ENCODE measurements at places on chromosomes 1 and 21.

DNA sequence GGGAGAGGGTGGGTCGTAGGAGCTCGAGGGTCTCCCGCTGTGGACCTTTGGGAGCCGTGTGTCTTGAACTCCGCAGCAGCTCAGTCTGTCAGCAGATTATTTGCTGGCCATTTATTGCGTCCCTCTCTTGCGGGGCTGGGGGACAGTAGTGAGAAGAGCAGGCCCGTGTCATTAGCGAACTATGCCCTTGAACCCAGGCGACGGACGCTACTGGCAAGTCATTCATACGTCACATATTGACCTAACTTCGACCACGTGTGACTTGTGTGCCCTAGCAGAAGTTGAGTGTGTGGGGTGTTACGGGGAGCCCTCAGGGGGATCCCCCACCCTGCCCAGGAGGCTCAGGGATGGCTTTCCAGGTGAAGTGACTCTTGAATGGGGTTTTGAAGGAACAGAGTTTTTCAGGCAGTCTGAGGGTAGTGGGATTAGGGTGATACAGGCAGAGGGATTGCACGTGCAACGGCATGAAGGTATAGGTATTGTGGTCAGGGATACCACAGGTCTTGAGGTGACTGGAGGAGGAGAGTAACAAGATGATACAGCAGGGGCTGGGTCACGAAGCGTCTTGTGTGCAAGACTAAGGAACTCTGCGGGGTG lies 13.0 kb downstream of the RCC1 start:
- DNase-seq, result no peak

DNA sequence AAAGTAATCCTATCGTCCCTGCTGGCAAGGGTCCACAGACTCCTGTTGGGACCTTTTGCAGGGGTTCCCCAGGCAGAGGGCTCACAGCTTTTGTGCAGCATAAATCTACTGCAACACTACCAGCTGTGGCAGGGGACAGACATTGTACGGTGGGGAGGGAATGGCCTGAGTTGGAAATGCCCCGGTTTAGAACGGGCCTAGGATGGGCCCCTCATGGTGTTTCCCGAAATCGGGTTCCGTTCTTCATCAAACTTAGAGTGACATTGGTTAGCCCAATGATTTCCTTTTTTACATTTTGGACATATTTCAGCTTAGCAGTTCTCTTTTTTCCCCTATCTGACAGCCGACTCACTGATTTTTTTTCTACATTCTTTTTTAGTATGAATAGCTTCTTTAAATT lies 26.5 kb upstream of the SAMD11 start:
- no peak for DNase-seq

- no peak for DNase-seq
These were observed 9.5 kb downstream of the FAM131C start for GRCh38 chr1:16063921-16064320.

- DNase-seq, result no peak
These were observed 2.0 kb downstream of the HES3 start for GRCh38 chr1:6245869-6246496.

DNA sequence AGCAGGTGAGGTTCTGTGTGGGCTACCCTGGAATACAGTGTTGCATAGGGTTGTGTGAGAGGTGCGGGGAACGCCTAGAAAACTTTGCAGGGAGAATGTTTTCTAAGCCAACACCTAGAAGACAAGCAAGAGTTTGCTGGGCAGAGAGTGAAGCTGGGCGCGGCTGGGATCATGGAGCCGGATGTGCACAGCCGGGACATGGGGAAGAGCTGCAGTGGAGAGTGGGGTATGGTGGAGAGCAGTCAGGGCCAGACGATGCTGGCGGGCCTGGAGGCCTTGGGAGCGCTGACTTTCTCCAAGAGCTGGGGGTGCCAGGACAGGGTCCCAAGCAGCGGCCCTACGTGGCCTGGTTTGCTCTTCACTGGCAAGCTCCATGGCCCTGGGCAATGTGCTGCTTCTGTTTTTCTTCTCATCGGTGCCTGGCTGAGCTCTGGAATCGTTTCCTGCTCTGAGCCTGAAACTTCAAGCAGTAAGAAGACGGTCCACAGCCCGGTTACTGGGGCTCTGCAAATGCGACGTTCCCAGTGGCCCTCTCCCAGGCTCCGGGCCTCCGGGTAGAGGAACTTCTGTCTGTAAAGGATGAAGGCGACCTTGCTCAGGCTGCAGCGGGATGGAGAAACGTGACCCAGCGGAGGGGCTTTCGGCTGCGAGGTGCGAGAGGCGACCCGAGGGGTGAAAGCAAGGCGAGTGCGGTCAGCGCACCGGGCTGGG lies 51.9 kb upstream of the CD34 start:
- no peak for DNase-seq

GRCh38 chr1:175725684-175726083 lies 17.7 kb downstream of the TNR start:
- no peak for DNase-seq

GRCh38 chr1:119373465-119373864 lies 4.9 kb downstream of the HAO2 start:
- no peak for DNase-seq

DNA sequence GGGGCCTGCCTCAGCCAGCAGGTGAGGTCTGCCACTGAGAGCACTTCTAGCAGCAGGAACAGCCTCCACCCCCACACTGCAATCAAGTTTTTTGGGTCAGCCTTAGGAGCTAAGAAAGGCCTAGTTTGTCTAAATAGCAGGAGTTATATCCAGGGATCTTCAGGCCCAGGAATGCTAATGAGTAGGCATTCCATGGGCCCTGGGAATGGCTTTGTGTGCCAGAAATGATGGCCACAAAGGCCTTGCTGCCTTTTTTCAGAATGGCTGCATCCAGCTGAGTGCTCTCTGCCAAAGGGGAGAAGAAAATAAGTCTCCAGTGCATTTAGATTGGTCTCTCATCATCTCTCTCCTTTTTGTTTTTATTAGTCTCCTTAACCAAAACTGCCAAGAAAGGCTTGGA lies 2.8 kb downstream of the MRTO4 start:
- DNase-seq, result no peak

DNA sequence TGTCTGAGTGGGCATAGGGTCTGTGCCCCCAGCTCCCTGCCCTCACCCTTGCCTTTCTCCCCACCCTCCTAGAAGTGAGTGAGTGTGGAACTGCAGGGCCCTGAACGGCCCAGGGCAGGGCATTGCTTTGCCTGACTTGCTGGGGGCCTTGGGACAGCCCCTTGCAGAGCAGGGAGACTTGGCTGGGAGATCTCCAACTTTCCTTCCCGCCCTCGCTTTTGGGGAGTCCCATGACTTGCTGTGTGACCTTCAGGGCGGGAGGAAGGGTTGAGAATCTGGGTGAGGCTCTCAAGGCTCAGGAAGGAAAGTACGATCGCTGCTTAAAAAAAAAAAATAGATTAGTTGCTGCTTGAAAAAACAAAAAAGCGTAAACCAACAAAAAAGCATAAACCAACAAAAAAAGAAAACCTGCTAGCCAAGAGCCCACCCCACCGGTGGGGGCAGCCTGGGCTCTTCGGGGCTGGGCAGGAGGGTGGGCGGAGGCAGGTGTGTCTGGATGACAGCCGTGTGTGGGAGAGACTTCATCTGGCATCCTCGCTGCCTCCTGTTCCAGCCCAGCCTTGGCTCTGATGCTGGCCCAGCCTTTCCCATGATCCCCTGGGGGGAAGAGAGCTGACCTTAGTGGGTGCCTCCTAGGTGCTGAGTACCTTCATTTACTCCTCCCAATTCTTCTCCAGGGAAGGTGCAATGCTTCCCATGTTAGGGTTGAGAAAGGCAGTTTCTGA lies 6.5 kb downstream of the NBL1 start:
- DNase-seq, result no peak

DNA sequence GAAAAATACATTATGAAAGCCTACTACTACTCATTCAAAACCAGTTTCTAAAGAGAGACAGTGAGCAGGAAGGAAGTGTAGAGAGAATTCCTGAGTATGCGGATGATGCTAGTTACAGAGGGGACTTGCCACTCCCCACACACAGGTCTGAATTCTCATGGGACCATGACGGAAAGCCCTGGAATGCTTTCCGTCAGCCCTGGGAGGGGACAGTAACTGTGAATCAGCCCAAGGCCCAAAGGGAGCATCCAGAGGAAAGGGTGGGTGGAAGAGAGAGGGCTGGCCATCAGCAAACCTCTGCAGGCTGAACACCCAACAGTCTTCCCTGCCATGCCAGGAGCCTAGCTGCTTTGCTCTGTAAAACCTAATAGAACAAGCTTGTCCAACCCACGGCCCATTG lies 36.4 kb downstream of the RCSD1 start:
- no peak for DNase-seq

- DNase-seq, result no peak
These were observed 152.2 kb downstream of the CLEC20A start for GRCh38 chr1:178344513-178345091.

DNA sequence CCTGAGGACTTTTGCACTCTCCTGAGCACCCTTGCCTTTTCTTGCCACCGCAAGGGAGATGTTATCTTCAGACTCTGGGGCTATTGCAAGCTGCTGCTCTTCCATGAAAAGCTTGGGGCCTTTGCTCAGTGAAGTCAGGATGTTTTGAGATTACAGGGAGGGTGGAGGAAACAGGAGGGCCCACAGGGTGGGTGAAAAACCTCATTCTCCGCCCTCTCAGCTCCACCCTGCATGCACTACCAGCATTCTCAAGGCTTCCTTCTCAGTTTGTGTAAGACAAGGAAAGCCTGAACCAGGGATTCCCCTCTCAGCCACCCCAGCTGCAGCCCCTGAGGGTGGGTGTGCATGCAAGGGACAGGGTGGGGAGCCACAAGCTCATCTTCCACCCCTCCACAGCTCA lies 25.8 kb upstream of the ZNF648 start:
- no peak for DNase-seq

GRCh38 chr21:29403922-29404538 lies 105.3 kb downstream of the BACH1 start:
- DNase-seq, result no peak

DNA sequence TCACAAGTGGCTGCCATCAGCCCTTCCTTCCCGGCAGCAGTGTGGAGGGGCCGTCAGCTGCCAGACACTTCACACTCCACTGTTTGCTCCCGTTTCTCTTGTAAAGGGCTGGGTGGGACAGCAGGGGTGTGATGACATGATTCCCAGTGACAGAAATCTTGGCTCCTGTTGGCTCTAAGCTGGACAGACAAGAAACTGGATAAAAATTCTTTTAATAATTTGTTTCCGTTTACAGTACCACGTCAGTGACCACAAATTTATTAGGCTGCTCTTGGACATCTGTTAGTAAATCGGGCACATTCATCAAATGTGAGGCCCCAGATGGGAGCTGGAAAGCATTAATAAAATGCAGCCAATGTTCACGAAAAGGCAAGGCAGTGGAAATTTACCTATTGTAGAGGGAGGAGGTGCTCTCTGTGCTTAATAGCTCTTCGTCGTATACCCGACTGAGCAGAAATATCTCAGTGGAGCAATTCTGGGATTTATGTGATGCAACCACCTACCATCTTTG lies 353.7 kb upstream of the GREM2 start:
- no peak for DNase-seq

DNA sequence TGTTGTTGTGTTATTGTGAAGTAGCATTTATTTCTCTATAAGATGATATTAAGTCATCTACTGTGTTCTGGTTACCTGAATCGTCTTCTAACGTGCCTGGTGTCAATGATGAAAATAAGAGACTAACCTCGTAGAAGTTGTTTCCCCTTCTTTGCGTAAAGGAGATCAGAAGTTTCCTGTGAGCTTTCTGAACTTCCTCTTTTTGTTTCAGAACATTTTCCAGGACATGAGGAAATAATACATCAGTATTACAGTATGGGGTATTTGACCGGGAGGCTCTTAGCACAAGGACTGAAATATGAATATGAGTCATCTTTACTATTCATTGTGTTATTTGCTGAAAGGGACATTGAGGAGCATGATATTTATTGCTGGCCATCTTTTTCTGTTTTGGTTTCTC lies 1.3 kb downstream of the ST6GALNAC3 start:
- DNase-seq, result no peak

DNA sequence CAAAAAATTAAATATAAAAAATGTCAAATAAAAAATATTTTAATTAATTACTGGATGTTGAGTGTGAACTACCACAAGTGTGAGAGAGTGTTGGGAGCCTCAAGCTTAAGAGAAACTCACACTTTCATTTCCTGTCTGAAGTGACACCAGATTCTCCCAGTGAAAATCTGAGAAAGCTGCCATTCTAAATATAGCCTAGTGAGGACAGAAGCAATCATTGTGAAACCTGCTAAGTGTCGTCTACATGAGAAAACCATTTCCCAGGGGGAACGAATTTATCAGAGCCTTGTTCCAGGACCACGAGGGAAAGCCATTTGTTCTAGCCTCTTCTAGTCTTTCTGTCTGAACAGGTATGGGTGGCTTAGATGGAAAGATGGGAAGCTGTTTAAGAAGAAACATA lies 329.3 kb upstream of the PRMT6 start:
- no peak for DNase-seq

- peak; percentile 50 for DNase-seq
These were observed 29.0 kb upstream of the SLAMF1 start for GRCh38 chr1:160675641-160676410.

DNA sequence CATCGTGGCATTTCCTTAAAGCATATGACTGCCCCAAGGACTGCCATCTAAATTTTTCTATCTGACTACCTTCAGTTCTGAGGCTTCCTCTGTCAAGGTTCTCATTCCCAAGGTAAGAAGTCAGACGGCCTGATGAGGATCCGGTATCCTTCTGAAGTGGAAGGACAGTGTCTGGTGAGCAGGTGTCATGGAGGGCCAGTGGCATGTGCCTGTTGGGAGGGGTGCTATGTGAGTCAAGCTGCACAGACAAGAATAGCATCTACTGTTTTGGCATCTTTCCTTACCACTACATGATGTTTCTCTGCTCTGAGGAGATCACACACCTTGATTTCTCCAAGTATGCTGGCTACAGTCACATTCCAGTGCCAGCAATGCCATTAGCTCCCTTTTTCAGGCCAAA lies 99.6 kb upstream of the RGS1 start:
- no peak for DNase-seq

DNA sequence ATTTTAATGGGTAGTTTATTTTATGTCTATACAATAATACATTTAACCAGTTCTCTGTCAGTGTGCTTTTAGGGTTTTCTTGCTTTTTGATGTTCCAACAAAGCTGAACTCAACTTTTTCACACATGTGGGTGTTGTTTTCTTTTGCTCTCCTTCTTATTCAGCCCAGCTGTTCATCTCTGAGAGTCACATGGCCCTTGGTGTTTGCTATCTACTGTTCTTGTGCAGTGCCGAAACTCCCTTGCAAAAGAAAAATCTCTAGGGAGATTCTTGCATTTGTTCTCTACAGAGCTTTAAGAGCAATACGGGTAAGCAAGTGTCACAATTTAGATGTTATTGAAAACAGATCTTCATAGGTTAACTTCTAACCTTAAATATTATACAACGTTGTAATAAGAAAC lies 281.1 kb upstream of the CXADR start:
- no peak for DNase-seq

- no peak for DNase-seq
These were observed 2.1 kb upstream of the GFI1 start for GRCh38 chr1:92488832-92489231.

Data from stimulated activated CD4-positive, alpha-beta T cell treated with anti-CD3 and anti-CD28 coated beads, Interleukin-1b, Interleukin-23, amount 100 ng/mL, for 1 hour (primary cell).